Vagina (tissue), 2 donors: ENCODE measurements at places on chromosomes 7 and 10.

DNA sequence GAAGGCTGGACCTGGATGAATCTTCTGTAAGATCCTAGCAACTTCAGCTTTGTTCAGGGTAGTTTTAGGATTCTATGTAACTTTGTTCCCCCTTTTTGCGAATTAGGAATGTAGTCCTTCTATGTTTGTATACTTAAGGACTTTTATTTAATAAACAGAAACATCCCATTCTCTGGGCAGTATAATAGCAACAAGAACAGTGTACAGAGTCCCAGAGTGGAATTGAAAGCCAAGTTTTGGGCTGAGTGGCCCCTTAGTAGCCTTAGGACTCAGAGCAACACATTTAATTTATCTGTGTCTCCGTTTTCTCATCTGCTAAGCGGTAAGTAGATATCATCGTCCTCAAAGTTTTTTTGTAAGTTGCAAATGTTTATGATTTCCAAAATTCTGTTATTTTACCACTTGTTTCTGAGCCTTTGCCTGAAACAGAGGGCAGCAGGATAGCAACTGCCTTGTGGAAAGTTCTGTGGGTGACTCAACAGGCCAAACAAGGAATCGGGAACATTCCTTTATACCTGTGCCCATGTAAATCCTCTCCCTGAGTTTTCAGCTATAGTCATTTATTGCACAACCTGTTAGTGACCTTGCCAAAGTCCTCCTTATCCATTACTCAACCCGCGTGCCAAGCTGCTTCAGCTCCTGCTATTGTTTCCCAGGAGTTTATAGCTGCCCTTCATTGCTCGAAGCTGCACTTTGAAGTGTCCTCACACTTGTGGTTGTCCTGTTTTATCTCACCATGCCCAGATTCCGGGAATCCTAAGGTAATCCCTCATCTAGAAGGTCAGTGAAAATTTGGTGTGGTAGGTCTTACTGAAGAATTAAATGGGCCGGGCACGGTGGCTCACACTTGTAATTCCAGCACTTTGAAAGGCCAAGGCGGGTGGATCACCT is 199.1 kb upstream of the AHR start:
- DNase-seq: no peak

- no peak for DNase-seq
These were observed 27.7 kb upstream of the CAMK1D start for GRCh38 chr10:12321641-12322040.

GRCh38 chr7:142153400-142153799 is 41.9 kb downstream of the MGAM2 start:
- no peak for DNase-seq

DNA sequence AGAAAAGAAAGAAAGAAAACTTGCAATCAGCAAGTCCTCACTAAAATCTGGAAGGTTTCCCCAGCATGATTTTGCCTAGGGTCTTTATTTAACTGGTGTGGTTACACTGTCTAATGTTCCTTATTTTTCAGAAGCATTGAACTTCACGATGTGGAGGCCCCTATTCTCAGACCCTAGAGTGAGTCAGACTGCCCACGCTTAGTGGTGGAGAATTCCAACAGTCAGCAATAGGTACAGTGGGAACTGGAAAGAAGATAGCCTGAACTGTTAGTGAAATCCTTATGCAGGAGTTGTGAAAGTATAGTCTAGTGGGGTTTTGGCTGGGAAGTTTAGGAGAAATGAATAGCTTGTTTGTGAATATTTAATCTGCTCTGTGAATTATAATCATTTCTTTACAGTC is 115.0 kb downstream of the FZD1 start:
- no peak for DNase-seq

- DNase-seq: no peak
These were observed 44.6 kb downstream of the HGF start for GRCh38 chr7:81725003-81725811.

- no peak for DNase-seq
These were observed 563.3 kb downstream of the GATA3 start for GRCh38 chr10:8617792-8618191.

DNA sequence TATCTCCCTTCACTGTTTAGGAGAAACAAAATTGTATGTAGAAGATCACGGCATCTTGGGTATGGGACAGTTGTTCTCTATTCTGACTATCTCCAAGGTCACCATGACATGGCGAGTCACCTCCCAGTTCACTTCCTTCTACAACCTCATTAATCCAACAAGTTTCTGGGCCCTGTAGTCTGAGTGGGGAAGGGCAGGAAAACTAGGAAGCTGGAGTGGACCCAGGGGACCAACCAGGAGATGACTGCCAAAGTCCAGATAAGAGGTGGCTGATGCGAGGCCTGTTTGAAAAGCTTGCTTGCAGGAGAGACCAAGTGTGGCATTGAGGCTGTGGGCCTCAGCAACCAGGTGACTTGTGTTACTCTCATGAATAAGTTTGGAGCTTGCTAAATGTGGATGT is 584.9 kb downstream of the TNS3 start:
- no peak for DNase-seq

- DNase-seq: peak; percentile 72
These were observed 60.2 kb upstream of the CAMK2B start for GRCh38 chr7:44385434-44386138.

GRCh38 chr7:6520163-6520981 is 30.9 kb downstream of the GRID2IP start:
- no peak for DNase-seq

- no peak for DNase-seq
These were observed 24.2 kb upstream of the RASSF4 start for GRCh38 chr10:44935201-44935965.

- DNase-seq: no peak
These were observed 268.6 kb downstream of the HGF start for GRCh38 chr7:81501220-81501619.

- no peak for DNase-seq
These were observed 13.7 kb upstream of the MAP3K8 start for GRCh38 chr10:30420266-30420665.
